ENCODE measurements at places on chromosomes 2 and 18.

- DNase-seq, result no peak
These were observed 241.7 kb upstream of the HDAC4 start for GRCh38 chr2:239642406-239643004.

DNA sequence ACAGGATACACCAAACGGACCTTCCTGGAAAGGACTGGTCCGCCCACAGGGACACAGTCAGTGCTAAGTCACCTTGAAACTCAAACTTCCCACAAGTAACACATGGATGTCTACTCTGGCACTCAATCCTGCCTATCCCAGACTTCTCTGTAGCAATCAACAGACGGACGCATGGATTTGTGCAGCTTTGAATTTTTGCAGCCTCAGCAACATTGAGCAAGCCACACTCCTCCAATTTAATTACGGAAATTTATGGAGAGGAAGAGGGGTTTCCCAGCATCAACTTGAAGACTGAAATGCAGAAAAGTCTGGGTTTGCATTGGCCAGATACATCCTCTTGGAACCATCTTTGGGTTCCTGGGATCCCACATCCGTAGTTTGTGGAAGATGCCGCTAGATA, 26.2 kb downstream of the DNER start:
- no peak for DNase-seq

GRCh38 chr2:55357927-55358326, 61.7 kb downstream of the CCDC88A start:
- no peak for DNase-seq

DNA sequence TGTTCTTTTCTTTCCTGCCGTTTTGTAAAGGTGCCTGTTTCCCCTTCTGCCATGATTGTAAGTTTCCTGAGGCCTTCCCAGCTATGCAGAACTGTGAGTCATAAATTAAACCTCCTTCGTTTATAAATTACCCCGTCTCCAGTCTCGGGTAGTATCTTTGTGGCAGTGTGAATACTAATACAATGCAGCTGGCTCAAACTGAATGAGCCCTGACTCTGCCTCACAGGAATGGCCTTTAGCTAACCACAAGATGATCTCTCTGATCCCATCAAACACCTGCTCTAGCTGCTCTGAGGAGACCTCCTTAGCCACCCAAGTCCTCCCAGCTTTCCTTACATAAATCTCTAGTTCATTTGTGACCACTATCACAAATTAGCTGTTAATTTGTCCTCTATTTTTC, 41.5 kb upstream of the CAB39 start:
- DNase-seq, result no peak

DNA sequence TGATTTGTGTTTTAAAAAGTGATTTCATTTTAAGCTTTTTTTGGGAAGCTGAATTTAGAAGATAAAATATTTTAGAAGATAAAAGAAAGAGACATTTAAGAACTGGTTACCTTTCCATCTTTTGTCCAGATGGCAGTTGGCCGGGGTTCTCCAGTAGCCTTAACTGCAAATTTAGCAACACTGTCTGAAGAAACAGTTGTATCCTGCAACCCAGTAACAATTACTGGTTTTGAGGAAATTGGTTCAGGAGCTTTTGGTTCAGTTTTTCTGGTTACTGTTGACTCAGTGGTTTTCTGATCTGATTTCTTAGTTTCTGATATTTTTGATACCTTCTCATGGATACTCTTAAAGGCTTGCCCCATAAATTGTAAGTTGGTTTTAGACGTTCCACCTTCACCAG, 49.9 kb downstream of the PLEKHA3 start:
- DNase-seq, result no peak

DNA sequence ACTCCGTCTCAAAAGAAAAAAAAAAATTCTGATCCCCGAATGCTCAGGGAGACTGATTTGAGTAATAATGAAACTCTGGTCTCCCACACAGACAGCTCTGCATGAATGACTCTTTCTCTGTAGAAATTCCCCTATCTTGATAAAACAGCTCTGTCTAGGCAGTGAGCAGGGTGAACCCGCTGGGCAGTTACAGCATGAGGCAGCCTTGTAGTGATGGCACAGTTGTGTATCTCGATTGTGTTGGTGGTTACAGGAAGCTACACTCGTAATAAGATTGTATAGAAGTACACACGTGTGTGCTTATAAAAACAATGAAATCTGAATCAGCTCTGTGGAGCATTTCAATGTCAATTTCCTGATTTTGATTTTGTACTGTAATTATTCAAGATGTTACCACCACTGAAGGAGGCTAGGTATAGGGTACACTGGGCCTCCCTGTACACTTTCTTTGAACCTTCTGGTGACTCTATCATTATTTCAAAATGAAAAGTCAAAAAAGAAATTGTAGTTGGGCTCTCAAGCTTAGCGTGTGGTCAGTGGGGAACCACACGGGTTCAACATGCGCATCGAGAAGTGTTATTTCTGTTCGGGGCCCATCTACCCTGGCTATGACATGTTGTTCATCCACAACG, 34.9 kb upstream of the ATP8B1 start:
- no peak for DNase-seq

DNA sequence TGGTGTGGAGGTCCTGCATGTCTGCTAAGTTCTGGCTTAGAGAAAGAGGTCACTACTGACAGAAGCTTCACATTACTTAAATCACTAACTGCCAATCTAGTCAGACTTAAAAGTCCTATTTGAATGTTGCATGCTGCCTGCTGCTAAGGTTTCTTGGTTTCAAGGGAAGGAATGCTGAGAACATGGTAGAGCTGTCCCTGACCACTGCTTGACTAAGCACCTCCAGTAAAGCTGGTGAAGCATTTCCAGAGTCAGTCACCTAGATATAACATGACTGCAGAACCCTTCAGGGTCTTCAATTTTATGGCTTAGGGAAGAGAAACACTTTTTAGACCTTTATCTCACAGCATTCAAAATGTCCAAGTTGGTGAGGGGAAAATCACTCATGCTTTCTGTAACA, 2178.3 kb upstream of the PIK3C3 start:
- no peak for DNase-seq

- DNase-seq, result no peak
These were observed 38.1 kb downstream of the ST8SIA5 start for GRCh38 chr18:46718501-46719341.

DNA sequence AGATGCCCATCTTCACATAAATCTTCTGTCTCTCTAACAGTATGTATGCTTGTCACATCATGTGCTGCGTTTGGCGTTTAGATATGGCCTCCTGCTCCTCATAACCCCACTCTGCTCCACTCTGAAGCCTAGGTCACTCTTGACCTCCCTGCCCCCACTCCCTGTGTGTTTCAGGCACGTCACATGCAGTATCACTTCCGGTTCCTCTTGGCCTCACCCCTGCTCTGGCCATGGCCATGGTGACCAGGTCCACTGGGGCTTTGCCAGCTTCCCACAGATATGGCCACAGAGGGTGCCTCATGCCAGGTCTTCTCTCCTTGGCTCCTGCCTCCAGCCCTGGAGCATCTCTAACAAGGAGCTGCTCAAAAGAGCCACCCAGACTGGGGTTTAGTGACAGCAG, 160.0 kb downstream of the RNF152 start:
- DNase-seq, result no peak

GRCh38 chr2:128159437-128159836, 68.4 kb downstream of the UGGT1 start:
- no peak for DNase-seq

DNA sequence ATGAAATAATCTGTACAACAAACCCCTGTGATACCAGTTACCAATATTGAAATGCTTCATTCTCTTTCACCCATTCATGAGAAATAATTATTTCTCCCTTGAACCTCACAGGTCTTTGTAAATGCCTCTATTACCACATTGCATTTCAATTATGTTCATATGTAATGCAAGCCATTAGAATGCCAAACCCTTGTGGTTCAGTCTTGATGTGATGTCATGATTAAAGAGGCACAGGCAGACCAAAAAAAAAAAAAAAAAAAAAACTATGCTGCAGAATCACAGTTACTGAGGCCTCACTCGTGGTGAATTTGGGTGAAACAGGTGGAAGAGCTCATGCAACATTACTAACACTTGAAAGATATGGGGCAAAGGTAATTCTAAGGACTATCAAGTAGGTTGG, 9.4 kb upstream of the EPG5 start:
- no peak for DNase-seq

- DNase-seq, result no peak
These were observed 271.8 kb downstream of the SRBD1 start for GRCh38 chr2:45339253-45339652.

GRCh38 chr2:165895974-165896373, 57.6 kb downstream of the TTC21B start:
- no peak for DNase-seq

GRCh38 chr2:165002638-165003037, 47.3 kb upstream of the SLC38A11 start:
- no peak for DNase-seq

GRCh38 chr18:49747876-49748275, 65.5 kb downstream of the ACAA2 start:
- DNase-seq, result no peak

- no peak for DNase-seq
These were observed 1791.6 kb downstream of the SUCLG1 start for GRCh38 chr2:82667491-82667890.

DNA sequence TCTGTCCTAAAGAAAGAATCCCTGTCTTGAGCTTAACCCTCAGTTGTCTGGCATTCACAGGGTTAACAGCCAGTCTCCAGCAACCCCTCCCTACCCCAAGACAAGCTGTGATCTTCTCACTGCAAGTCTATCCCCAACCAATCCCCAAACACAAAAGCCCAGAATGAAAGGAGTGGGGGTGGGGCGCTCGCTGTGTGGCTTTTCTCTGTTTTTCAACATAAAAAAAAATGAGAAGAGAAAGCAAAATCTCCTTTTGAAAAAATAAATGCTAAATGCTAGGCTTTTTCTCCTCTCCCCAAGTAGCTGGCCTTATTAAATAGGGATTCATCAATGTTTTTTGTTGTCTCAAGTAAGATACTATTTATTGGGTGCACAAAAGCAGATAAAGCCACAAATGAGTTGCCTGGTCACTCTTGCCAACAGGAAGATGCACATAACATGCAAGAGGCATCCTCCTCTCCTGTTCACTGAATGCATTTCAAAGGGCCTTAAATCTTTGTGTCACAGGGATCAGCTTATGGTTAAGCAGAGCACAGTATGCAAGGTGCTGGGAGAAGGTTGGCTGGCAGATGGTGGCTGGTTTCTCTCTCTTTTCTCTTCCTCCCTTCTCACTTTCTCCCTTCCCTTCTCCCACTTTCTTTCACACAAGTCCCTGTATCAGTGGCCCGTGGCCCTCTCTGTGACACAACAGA, 225.6 kb downstream of the CMPK2 start:
- DNase-seq, result no peak

DNA sequence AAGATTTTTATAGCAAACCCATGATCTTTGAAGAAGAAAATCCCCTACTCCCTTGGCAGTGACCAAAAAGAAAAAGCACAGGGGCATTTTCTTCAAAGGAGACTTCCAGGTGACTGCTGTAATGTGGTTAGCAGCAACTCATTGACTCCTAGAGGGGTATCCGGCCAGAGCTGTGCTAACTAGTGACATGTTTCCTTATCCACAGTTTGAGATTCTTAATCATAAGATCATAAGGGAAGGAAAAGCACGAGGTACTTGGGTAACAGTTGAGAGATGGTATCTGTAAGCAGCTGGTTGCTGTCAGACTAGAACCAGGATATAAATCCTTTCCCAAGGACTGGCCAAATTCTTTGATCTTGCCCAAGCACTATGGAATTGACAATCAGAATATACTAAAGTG, 124.7 kb downstream of the MREG start:
- no peak for DNase-seq

DNA sequence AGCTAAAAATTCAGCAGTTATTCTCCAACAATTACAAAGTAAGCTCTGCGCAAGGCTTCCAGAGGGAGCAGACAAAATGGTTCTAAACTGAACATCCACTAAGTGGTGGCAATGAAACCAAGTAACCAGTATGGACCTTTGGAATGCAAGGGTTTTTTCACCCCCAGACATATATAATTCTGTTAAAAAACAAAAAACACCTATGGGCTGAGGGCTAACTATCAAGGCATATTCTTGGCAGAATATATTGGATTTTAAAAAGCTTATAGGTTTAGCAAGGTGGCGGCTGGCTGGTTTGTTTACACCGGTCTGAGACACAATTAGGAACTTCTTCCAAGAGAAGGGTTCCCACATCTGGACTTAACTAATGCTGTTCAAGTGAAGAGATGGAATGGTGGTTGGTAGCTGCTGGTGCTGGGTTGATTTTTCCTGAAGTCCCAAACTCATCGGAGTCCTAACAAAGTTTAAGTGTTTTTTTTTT, 2.8 kb downstream of the ZFP36L2 start:
- no peak for DNase-seq

- no peak for DNase-seq
These were observed 126.7 kb upstream of the COPS8 start for GRCh38 chr2:236959036-236959435.

DNA sequence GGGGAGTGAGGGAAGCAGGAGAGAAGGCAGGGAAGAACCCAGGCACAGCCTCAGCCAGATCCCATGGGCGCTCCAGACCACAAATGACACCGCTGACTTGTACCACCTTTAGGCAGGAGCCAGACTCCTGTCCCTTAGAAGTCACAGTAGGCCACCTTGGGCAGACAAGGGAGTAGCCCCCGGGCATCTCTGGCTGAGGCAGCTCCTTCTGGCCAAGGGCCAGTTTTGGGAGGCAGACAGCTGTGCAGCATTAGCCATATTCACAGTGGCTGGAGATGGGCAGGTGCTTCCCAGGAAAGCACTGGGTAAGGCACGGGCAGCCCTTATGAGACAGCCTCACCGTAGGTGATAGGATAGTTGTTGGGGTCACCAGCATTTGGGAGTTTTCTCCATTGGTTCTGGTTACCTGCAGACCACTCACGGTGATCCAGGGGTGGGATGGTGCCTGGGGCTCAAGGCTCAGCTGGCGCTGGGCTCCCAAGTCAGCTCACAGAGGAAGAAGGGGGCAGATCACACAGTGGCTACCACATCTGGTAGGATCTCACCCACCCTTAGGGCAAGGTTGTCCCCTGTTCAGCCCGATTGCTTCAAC, 2.1 kb downstream of the ASTL start:
- no peak for DNase-seq

DNA sequence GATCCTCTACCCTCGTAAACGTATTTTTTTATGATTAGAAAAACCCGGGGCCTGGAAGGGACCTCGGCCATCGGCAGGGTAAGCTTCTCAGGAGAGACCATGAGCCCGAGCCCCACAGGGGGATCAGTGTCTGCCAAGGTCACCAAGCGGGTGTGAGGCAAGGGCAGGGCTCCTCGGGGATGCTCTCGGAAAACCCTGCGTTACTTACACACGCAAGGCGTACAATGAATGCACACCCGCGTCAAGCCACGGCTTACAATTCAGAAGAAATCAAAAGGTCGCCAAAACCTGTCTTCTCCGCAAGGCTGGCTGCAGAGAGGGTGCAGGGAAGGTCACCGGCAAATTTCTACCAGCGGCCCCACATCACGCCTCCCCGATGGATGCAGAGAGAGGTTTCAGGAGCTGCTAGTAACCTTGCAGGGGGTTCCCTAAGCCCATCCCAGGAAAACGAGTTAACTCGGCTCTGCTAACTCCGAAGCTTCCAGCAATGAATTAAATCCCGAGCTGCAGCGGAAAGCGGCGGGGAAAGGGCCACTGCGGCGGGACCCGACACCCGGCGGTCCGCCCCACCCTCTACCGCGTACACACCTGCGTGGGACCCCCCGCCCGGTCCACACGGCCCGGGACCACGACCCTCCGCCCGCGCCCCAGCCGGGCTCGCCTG, 638 bp downstream of the ST3GAL5 start:
- no peak for DNase-seq
